Mucosa of descending colon (tissue), 3 donors: ENCODE measurements at places on chromosomes 5 and 9.
A peak's percentile ranks its signal among the peaks of the same experiment; 100 is the strongest.

DNA sequence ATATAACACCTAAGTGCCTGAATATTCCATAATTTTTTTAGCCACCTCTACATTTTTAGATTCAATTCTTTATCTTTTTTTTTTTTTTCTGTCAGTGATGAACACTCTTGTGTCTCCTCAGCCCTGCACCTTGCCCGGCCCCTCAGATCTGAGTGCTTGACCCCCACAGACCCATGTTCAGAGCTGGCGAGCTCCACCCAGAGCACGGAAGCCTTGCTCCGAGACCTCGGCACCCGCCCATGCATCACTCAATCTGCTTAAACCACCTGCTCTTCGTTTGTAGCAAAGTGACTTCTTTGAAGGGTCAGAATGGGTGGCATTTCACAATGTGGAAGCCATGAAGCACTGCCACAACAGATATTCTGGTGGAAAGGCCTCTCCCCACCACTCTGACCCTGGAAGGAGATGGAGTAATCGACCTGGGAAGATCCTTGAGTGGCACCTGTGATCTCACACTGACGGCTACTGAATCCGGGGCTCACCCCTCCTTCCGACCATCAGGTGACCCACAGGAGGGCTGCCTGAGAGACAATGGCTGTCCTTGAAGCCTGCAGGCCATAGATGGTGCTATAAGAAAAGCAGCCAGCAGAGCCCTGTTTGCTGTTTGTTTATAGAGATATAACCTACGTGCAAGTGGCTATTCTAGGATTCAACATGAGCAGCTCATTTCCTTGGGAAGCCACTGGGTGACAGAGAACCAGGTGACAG is 261.1 kb upstream of the IRX4 start:
- DNase-seq, result no peak

DNA sequence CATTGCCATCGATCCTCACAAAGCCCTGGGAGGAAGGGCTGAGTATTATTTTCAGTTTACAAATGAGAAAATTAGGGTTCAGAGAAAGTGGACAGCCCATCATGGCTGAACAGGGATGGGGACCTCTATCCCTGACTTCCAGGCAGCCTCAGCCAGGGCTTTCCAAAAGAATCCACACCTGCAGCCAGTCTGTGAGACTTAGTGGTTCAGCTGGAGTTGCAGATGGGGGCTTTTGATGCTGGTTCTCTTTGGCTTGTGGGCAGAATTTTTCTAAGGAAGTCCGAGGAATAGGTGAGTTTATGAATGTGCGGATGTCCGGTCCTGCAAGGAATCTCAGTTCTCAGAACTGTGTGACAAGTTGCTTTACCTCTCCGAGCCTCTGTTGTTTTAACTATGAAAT is 138.1 kb downstream of the RGS3 start:
- no peak for DNase-seq

- DNase-seq, result no peak
Observed at GRCh38 chr5:126274076-126274762, 149.0 kb upstream of the GRAMD2B start.

GRCh38 chr5:174187481-174187880 is 142.0 kb downstream of the NSG2 start:
- DNase-seq, result no peak

GRCh38 chr9:20441166-20441565 is 181.1 kb downstream of the MLLT3 start:
- DNase-seq, result no peak

GRCh38 chr9:134570151-134570621 is 71.4 kb upstream of the COL5A1 start:
- DNase-seq, result peak; percentile 6

DNA sequence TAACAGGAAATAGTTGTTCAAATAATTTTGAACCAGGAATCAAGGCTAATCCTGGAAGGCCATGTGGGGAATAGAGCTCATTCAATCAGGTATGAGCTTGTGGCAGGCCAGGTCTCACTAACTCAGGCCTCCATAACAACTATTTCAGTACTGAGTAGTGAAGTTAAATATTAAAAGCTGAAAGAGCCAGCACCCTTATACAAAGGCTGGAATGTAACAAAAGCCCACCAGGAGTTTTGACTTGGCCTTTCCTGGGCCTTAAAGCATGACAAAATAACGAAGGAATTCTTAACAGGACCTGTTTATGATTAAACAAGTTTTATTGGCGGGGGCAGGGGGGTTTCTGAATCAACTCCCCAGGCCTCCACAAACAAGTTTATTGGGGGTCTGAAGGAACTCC is 1146.7 kb downstream of the CDH9 start:
- DNase-seq, result no peak

DNA sequence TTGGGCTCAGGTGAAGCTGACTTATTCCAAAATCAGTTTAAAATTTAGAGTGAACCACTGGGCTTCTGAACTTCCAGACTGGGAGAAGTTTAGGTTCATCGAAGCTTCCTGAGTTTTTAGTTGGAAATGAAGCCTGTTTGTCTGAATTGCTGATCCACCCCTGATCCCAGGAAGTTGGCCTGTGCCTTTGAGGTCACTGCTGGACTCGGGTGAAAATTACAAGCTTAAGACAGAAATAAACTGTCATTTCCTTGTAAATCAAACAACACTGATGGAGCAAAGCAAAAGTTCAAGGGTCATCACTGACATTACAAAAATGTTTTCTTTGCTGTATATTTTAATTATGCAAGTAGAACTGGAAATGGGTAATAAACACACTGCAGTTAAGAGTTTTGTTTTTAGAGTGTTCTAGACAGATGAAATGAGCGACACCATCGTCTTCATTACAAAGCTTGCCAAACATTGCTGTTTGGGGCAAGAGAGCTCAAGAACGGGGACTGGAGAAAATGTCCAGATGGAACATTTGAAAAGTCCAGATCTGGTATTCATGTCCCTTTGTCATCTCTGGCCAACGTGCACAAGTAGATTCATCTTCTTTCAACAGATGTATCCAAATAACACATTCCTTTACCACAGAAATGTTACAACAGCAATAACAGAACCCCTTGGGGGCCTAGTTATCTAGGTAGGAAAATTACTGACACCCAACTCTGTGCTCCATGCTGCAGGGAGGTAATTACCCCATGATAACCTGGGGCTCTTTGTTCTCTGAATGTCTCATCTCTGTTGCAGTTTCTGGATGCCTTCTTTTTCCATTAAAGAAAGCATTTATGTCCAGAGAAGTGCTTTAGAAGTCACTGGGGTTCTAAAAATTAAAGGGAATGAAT is 142.4 kb upstream of the ERCC6L2 start:
- DNase-seq, result no peak

GRCh38 chr9:97386265-97386633 is 25.6 kb upstream of the TDRD7 start:
- no peak for DNase-seq

GRCh38 chr9:4661165-4661564 is 929 bp upstream of the PLPP6 start:
- no peak for DNase-seq

GRCh38 chr9:29397148-29397547 is 1823.9 kb upstream of the C9orf72 start:
- DNase-seq, result no peak
